ENCODE measurements at places on chromosomes 5 and 9. TPM values are rescaled to one million over a fixed set of nuclear protein-coding genes. Genes with fewer than 3 reads are reported as not detected.

DNA sequence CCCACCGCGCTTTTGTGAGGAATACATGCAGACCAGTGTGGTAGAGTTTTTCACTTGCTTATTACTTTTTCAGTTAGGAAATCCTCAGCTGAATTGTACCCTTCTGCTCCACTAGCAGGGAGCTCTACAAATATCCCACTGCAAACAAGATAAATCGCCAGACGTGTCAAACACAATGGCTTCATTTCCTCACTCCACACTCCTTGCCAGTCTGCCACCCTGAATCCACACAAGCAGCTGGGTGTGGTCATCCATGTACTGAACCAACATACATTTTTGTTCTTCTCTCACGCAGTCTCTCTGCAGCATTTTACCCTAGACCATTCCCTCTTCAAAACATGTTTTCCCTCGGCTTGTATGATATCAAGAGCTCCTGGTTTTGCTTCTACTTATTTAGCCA lies 3.7 kb upstream of the ROR2 start:
- DNase-seq = no peak
- H3K36me3 ChIP-seq = no peaks in the 10 kb centered on the region
- H3K4me3 ChIP-seq = no peak overlapping the region

- no peak overlapping the region for H3K4me3 ChIP-seq
- no peaks in the 10 kb centered on the region for H3K27me3 ChIP-seq
- no peak for DNase-seq
- H3K27ac ChIP-seq = no peak overlapping the region
- no peaks in the 10 kb centered on the region for H3K4me1 ChIP-seq
These were observed 41.8 kb upstream of the UGCG start for GRCh38 chr9:111854799-111855198.

Gene PSAT1
- total RNA-seq = 6.9 TPM

DNA sequence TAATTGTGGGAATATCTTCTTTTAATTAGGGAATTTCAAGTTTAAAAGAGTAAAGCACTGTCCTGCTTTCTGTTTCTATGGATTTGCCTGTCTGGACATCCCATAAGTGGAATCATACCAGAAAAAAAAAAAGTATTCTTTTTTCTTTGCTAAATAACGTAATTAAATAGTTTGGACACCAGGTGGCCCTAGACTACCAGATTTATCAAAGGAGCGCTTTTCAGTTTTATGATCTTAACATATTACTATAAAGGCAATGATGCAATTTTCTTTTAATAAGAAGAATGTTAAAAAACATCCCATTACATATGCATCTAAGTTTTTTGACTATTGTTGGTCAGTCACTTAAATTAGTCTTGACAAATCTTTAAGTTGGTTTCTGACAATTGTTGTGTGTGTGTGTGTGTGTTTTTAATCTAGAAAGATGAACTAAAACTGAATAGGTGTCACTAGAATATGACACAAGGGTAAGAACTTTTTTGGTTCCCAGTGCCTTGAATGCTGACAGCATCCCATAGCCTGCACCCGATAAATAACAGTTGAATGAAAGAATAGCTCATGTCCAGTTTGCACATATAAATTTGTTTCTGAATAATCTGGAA lies 49.5 kb downstream of the C5orf22 start:
- H3K27ac ChIP-seq = no peak overlapping the region
- H3K27me3 ChIP-seq = no peaks in the 10 kb centered on the region
- DNase-seq = no peak

DNA sequence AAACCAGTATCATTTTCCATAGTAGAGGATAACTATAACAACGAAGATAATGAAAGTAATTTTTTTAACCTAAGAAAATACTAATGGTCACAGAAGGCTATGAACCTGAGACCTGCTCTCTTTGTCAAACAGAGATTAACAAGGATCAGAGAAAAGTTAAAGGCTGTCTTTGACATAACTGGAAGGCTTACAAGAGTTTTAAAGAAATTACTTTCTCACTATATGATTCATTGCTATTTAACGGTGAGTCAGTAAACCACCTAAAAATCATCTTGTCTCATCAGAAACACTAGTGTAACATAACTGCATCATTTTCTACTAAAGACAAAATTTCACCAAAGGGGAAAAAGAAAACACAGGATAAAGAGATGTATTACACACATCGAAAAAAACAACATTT lies 19.3 kb downstream of the MLANA start:
- H3K27ac ChIP-seq = no peak overlapping the region
- H3K36me3 ChIP-seq = peaks cover 14% of the 10 kb centered on the region
- no peaks in the 10 kb centered on the region for H3K27me3 ChIP-seq

DNA sequence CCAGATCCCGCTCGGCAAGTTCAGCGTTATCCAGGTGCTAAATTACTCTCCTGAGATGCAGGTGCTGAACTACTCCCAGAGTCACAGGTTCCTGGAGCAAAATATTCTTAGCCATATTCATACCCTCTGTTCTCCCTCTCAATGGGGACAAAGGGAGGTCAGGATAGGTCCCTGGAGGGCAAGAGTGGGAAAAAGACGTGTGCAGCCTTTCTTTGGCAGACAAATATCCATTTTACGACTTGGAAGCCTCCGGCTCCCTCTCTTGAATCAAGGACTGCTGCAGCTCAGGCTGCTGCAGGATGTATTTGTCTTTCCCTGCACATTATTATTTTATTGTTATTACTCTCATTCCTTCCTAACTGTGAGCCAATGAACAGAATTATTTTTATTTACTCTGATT lies 590.2 kb downstream of the NR2F1-AS1 start:
- no peaks in the 10 kb centered on the region for H3K36me3 ChIP-seq
- peaks cover 7% of the 10 kb centered on the region for H3K4me1 ChIP-seq
- no peak overlapping the region for H3K27ac ChIP-seq
- H3K4me3 ChIP-seq = no peak overlapping the region
- no peak for DNase-seq

DNA sequence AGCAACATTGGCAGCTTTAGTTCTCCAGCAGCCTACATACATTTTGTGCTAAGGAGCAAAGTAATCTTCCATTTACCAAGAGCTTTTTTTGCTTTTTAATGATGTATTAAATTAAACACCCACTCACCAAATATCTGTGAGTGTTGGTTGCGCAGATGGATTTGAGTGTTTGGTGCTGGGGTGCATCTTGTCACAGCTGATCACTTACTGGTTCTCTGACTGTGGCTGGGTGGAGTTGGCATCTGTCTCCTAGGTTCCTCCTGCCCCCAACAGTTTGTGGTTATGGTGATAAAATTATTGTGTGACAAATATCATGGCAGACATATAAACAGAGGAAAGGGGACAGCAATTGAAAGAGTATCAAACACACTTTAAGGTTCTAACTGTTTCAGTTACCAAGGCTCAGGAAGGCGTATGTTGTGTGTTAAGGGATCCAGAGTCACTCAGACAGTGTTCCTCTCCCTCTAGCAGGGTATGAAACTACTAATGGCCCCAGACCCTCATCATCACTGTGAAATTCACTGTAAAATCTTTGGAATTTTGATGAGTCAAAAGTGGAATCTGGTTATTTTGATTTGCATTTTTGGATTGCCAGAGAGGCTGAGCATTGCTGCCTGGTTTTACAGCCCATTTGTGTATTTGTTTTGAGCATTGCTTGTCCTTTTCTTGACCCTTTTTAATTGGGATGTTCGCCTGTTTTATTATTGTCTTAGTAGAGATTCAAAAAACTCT lies 81.7 kb downstream of the PDE8B start:
- H3K4me1 ChIP-seq = peaks cover 6% of the 10 kb centered on the region
- no peak overlapping the region for H3K27ac ChIP-seq
- DNase-seq = no peak
- no peaks in the 10 kb centered on the region for H3K36me3 ChIP-seq
- H3K27me3 ChIP-seq = no peaks in the 10 kb centered on the region

DNA sequence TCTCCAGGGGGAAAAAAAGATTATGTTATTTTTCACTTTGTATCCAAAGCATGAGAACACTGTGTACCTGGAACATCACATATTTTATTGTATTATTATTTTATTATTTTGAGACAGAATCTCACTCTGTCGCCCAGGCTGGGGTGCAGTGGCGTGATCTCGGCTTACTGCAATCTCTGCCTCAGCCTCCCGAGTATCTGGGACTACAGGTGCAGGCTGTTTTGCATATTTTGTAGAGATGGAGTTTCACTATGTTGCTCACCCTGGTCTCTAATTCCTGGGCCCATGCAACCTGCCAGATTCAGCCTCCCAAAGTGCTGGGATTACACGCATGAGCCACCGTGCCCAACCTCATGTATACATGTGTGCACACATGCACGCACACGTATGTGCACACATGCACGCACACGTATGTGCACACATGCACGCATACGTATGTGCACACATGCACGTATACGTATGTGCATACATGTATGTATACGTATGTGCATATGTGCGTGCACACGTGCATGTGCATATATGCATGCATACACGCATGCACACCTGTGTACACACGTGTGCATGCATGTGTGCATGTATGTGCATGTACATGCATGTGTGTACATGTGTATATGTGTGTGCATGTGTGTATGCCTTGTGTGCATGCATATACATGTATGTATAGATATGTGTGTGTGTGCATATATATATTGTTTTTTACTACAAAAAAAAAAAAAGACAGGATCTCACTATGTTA lies 9.5 kb upstream of the UGCG start:
- H3K4me3 ChIP-seq = no peak overlapping the region
- DNase-seq = no peak
- H3K27me3 ChIP-seq = no peaks in the 10 kb centered on the region
- H3K4me1 ChIP-seq = no peaks in the 10 kb centered on the region
- no peak overlapping the region for H3K27ac ChIP-seq
- H3K36me3 ChIP-seq = no peaks in the 10 kb centered on the region

Gene TLX3
- total RNA-seq = not detected

- H3K4me3 ChIP-seq = no peak overlapping the region
- H3K27me3 ChIP-seq = no peaks in the 10 kb centered on the region
- peaks cover 50% of the 10 kb centered on the region for H3K4me1 ChIP-seq
- H3K27ac ChIP-seq = peak overlapping the region; percentile 69
These were observed 14.3 kb upstream of the MGAT1 start for GRCh38 chr5:180816608-180817534.

- no peak for DNase-seq
- no peak overlapping the region for H3K27ac ChIP-seq
- H3K4me1 ChIP-seq = no peaks in the 10 kb centered on the region
- no peaks in the 10 kb centered on the region for H3K36me3 ChIP-seq
- no peaks in the 10 kb centered on the region for H3K27me3 ChIP-seq
- H3K4me3 ChIP-seq = no peak overlapping the region
These were observed 199.1 kb downstream of the NNT start for GRCh38 chr5:43802119-43802518.

DNA sequence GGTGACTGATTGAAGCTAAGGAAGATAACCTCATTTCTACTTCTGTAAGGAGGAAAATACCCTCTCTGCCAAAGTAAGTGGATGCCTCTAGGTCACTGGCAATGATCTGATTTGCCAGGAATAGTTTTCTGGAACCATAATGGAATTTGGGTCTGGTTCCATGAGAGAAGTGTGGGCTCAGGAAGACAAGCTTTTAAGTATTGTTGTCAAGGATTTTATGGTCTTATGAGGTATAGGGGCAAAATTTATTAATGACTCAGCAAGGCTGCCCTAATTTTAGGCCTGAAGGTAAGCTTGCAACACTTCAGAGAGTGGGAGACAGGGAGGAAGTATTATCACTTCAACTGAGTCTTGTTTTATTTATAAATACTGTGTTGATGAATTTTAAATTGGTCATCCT lies 322.6 kb upstream of the ACTBL2 start:
- H3K36me3 ChIP-seq = no peaks in the 10 kb centered on the region
- no peak overlapping the region for H3K27ac ChIP-seq
- no peak for DNase-seq
- H3K27me3 ChIP-seq = no peaks in the 10 kb centered on the region
- H3K4me3 ChIP-seq = no peak overlapping the region
- H3K4me1 ChIP-seq = peaks cover 7% of the 10 kb centered on the region

GRCh38 chr9:74496406-74496805 lies 729 bp upstream of the RORB start:
- peak overlapping the region; percentile 60 for H3K4me3 ChIP-seq
- no peaks in the 10 kb centered on the region for H3K36me3 ChIP-seq
- peak overlapping the region; percentile 68 for H3K27ac ChIP-seq

Gene DBH
- total RNA-seq = 12.0 TPM

DNA sequence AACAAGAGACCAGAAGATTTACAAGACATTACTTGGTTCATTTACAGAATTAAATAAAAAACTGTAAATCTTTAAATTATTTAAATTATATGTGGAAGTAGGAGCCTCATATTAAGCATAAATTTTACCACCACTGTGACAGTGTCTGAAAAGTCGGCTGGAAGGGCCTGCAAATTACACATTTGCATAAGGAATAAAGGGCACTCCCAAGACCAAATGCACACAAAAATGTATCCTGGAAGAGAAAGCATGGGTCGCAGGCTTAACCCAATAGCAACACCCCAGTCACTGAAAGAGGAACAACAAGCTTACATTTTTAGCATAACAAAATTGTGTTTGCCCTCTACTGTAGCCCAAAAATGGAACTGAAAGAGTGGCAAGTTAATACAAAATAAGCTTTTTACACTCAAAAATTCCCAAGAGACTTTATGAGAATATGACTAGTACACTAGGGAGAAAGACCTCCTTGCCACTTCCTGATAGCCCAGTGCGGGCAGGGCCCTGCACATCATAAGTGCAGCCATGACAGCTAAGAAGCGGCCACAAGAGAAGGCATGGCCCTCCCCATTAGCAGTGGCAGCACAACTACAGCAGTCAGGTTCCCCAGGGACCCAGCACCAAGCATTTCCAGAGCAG lies 482.0 kb downstream of the DTWD2 start:
- H3K27me3 ChIP-seq = no peaks in the 10 kb centered on the region
- DNase-seq = no peak
- no peaks in the 10 kb centered on the region for H3K4me1 ChIP-seq
- no peak overlapping the region for H3K4me3 ChIP-seq
- H3K36me3 ChIP-seq = no peaks in the 10 kb centered on the region
- H3K27ac ChIP-seq = no peak overlapping the region

GRCh38 chr5:157860898-157861890 lies 2.2 kb upstream of the CLINT1 start:
- H3K27me3 ChIP-seq = no peaks in the 10 kb centered on the region
- peaks cover 15% of the 10 kb centered on the region for H3K4me1 ChIP-seq
- no peaks in the 10 kb centered on the region for H3K36me3 ChIP-seq
- H3K27ac ChIP-seq = no peak overlapping the region
- DNase-seq = no peak

DNA sequence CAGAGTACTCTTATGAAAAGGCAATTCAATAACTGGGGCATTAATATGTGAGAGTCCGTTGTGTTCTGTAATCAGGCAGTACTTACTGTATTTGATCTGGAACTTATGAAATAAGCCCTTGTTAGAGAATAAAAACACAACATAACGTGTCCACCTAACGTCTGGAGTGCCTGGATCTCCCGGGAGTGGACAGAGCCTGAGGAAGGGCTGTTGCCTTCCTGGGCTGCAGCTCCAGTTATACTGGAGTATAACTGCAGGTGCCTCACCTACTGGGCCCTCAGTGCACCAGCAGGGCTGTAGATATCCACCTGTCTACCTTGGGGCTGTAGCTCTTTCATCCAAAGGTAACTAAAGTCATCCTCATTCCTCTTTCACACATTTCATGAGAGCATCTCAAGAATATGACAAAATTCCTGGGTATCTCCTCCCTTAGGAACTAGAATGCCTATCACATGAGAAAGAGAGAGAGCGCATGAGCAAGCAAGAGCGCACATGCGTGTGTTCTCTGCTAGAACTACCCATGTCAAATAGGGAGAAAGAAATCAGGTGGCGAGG lies 200.1 kb downstream of the GAPVD1 start:
- H3K4me1 ChIP-seq = peaks cover 31% of the 10 kb centered on the region
- peak overlapping the region; percentile 56 for H3K27ac ChIP-seq
- no peak for DNase-seq
- peaks cover 9% of the 10 kb centered on the region for H3K36me3 ChIP-seq
- H3K27me3 ChIP-seq = no peaks in the 10 kb centered on the region

GRCh38 chr5:133440467-133441115 lies 171.8 kb downstream of the FSTL4 start:
- no peak overlapping the region for H3K4me3 ChIP-seq
- DNase-seq = peak; percentile 80
- no peak overlapping the region for H3K27ac ChIP-seq
- H3K27me3 ChIP-seq = no peaks in the 10 kb centered on the region
